ENCODE measurements at places on chromosomes 6 and 20.

- DNase-seq: no peak
Measured at GRCh38 chr6:113121571-113121970, 735.6 kb upstream of the MARCKS start.

GRCh38 chr6:79864421-79864820, 82.9 kb downstream of the ELOVL4 start:
- no peak for DNase-seq

GRCh38 chr6:44304282-44305199, 8.6 kb downstream of the AARS2 start:
- DNase-seq: no peak

DNA sequence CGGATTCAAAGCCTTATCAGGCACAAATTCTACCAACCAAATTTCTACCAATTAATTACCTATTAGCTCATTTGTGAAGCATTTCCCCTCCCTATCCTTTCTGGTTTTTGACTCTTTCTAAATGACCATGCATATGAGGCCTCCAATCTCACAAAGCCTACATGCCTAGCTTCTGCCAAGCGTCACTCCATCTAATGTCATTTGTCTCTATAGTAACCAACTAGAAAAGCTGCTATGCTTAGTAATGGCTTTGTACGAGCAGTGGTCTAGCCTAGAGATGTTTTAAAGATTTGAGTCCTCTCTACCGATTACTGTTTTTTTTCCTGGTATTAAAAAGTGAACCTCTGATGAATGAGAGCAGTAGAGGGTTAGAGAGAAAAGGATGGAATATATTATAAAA, 4.8 kb upstream of the ASF1A start:
- DNase-seq: no peak

DNA sequence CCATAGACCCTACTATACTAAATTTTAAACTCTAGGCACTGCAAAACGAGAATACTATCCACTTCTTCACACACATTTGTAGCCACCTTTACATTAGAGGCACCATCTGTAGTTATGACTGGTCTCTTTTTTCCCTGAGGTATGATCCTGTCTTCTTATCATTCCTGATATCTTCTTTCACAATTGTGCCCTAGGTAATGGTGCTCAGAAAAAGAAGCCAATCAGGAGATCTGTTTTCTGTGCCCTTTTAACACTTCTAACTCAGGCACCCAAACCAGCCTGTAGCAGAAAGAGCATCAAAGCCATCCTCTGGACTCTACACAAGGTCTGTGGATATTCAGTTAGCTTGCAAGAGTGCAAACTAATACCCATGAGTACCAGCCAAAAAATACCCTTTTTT, 149.7 kb upstream of the SGK1 start:
- no peak for DNase-seq

DNA sequence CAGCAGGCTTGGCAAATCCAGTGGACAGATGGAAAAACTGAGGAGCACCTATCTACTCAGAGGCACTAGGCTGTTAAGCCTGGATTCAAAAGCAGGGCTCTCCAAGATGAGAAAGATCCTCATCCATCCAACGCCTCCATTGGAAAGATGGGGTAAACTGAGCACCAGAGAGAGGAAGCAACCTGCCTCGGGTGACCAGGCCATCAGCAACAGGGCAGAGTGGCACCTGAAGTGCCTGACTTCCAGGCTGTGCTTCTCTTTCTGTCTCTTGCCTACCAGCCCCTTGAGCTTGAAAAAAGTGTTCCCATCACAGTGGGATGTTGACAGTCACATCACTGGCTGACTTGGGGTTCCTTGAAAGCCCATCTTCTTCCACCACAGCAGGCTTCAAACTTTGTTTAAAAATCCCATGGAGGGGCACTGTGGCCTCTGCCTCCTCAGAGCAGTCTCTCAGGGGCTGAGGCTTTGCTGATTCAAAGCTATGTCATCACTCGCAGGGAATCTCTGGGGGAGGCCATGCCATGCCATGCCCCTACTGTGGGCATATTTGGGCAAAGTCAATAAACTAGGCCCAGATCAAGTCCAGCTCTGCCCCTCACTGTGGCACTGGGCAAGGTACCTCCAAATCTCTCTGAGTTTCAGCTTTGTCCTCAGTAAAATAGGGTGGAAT, 44.8 kb upstream of the TGM2 start:
- DNase-seq: no peak

DNA sequence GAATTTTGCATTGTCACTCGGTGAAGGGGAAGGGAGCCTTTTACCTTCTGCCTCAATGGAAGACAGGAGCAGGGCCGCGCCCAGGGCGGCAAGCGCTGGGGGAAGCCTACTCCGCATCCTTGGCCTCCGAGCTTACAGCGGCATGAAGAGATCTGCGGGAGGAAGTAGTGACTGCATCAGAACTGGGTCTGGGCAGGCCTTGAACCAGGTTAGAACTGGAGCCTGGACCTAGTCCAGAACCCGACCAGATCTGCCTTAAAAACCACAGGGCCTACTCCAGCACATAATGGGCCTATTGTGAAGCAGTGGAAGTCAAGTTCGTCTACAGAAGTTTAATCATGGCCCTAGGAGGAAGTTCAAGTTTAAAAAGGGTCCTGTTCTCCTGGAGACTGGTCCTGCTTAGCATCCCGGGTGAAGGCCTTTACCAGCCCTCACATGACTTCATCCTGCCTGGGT, 3.1 kb downstream of the COL12A1 start:
- DNase-seq: no peak

GRCh38 chr6:82145926-82146452, 101.6 kb downstream of the IBTK start:
- DNase-seq: no peak

DNA sequence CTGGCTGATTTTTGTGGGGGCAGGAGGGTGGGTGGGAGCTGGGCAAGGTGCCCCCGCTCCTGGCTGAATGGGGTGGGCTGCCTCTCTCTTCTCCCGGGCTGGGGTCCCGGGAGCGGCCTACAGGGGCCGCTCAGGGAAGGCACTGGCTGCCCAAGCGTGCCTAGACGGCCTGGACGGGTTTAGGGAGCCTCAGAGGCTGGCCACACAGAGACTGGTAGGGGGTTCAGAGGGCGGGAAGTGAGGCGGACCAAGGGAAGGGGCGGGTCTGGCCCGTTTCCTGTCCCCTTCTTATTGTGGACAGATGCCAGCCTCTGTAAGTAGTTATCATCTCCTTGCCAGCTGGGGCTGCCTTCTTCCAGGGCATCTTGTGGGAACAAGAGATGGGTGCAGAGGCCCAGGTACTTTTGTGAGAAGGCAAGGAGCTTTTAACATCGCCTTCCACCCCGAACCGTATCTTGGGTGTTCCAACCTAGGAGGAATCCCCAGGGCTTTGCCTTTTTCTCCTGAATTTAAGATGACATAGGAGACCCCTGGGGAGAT, 437 bp downstream of the CD40 start:
- DNase-seq: no peak

- no peak for DNase-seq
Measured at GRCh38 chr20:63885264-63886053, 9.5 kb upstream of the DNAJC5 start.

- DNase-seq: no peak
Measured at GRCh38 chr20:4154958-4155411, 139.6 kb upstream of the RNF24 start.

DNA sequence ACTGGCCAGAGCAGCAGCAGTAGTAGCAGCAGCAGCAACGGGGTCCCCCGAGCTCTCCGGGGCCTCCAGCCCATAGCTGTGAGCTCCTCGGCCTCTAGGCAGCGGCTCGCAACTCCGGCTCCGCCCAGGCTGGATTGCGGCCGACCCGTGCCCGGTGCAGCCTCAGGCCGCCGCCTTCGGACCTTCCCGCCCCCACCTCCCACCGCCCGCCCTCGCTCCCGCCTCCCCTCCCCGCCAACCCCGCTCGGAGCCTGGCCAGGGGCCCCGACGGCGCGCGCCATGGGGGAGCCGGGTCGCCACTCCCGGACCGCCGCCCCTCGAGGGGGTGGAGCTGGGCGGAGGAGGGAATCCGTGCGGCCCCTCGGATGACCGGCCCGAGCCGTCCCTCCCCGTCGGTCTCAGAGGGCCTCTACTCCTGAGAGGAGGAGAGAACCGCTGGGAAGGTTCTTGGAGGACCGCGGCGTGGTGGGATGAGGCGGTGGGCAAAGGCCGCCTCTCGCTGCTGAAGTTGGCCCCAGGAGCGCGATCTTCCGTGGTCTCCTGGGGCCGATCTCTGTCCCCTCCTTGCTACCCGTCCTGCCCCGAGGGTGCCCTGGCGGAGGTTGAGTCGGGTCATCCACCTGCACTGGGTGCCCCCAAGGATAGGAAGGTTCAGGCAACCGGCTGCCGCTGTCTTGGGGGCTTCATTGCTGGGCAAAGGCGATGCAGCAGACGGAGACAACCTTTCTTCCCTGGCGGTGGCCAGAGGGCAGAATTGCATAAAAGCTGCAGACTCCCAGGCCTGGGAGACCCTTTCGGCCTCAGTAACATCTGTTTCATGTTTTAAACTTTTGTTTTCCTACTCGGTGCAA, at the start of gene ADAM33:
Gene ADAM33 (minus strand): TSS at position 80 of the 851 bp plus-strand sequence. CDS start 6 bp downstream, at position 74.
- DNase-seq: no peak

DNA sequence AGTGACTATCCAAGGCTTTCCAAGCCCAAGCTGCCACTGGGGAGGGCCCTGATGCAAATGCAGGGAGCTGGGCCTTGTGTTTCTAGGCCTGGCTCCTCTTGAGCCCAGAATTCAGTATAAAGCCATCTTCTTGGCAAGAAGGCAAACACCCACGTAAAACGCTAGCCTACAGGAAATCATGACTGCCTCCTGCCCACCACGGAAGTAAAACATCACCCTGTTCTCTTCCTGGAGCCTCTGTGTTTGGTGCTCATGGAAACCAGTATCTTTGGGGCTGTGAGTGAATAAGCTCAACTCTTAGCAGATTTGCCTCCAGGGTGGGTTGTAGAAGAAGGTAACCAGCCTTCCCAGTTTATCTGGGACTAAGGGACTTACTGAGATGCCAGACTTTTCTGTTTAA, 271.0 kb downstream of the ZNF217 start:
- no peak for DNase-seq

DNA sequence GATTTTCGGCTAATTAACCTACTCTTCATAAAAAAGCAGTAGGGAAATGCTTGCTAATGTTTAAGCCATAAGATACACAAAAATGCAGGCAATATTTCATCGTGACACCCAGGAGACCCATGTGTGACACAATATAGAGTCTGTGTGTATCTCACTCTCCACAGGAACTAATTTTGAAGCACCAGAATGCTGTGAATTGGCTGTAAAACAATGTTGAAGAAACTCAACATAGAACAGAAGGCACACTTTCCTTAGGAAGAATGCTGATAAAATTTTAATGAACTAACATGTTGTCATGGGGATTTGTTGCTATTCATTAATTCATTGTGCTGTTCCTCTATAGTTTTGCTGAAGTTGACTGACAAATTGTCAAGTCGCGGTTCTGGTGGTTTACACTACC, 249.4 kb upstream of the TFAP2D start:
- DNase-seq: no peak

GRCh38 chr6:15350386-15351083, 104.7 kb downstream of the JARID2 start:
- DNase-seq: no peak

GRCh38 chr6:113587078-113587699, 270.0 kb upstream of the MARCKS start:
- DNase-seq: no peak

DNA sequence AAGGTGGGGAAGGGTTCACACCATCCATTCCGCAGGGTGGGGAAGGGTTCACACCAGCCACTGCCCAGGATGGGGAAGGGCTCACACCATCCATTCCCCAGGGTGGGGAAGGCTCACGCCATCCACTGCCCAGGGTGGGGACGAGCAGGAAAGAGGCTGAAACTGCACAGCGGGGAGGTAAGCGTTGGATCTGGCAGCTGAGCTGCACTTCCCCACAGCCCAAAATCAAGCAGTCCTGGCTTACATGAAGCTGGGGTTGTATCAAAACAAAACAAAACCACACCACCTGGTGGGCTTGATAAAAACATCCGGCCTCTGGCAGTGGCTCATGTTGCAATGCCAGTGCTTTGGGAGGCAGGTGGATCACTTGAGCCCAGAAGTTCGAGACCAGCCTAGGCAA, 268.5 kb downstream of the TAF4 start:
- DNase-seq: no peak

DNA sequence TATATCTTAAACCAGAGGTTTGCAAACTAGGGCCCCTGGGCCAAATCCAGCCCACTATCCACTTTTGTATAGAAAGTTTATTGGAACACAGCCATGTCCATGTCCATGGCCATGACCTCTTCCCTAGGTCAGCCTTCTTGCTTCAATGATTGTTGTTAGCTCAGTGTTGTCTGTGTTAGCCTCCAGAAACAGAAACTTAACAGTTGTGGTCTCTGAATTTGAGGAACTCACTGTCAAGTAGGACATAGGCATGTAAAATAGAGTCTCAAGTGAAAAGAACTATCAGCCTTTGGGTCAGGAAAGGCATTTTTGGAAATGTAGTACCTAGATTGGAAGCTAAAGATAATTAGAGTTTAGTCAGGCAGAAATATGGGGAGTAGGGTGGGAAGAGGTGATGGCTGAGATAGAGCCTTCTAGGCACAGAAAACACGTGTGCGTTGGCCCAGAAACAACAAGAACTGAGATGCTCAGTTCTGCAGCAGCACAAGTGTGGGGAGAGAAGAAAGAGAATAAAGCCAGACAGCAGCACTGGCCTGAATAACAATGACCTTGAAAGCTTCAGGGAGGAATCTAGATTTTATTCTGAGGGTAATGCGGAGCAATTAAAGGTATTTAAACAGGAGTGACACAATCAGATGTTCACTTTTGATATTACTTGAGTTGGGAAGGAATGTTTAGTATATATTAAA, 87.0 kb upstream of the OLIG3 start:
- DNase-seq: no peak

- DNase-seq: no peak
Measured at GRCh38 chr6:139757784-139758183, 383.3 kb upstream of the CITED2 start.

DNA sequence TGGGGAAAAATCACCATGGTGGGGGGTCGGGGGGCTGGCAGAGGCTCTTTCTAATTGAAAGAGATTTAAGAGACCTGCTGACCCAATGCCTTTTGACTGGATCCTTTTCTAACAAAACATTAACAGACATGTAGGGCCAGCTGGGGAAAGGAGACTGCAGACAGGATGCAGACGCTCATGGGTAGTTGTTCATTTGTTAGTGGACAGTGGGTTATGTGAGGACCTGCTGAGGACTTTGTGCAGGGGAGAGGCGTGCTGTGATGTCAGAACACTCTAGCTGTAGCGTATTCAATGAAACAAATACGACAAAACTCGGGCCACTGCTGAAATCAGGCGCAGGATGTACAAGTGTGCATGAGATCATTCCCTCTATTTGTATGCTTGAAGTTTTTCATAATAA, 1.2 kb downstream of the IP6K3 start:
- DNase-seq: no peak

DNA sequence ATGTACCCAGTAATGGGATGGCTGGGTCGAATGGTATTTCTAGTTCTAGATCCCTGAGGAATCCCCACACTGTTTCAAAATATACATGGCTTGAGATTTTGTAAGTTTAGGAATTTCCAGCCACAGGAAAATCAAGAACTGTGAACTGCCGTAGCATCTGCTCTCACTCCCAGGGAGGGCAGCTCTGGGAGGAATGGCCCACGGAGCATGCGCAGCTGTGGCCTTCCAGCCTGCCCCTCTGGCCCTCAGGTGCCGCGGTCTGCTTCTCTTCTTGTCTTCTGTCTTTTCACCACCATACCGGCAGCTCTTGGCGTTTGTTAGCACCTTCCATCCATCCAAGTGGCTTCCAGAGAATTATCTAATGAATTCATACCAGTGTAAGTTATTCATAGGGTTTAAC, 19.9 kb upstream of the EXOC2 start:
- no peak for DNase-seq

GRCh38 chr6:165298402-165298801, 11.0 kb downstream of the C6orf118 start:
- DNase-seq: no peak

- DNase-seq: no peak
Measured at GRCh38 chr6:71326611-71327010, 38.0 kb downstream of the OGFRL1 start.
